ENCODE measurements at places on chromosomes 3 and 15.

GRCh38 chr3:52456169-52456799 lies 880 bp downstream of the NISCH start:
- DNase-seq, result no peak

DNA sequence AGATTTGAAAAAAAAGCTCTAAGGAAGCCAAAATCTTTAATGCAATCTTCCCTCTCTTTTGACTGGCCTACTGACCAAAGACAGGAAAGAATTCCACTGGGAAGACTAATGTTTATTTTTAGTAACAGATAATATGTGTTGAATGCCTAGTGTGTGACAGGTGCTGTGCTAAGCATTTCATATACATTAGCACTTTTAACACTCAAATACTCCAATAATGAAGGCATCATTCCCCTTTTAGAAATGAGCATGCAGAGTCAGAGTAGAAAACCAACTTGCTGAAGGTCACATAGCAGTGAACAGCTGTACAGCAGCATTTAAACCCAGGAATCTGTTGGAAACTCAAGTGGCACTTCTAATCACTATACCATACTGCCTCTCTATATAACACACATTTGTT lies 170.6 kb downstream of the MINAR1 start:
- no peak for DNase-seq

DNA sequence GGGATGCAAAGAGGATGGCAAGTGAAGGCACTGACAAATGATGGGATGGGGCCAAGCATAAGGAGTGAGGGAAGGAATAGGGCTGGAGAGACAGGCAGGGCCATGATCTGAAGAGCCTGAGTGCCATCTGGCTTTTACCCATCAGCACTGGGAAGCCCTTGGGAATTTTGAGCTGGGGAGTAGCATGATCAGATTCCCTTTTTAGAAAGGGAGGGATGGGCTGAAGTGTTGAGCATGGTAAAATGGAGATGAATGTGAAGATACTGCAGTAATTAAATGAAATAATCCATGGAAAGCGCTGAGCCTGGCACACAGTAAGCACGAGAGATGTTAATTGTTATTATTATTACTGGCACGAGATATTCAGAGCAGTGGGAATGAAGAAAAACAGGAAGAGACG lies 9.9 kb downstream of the RBP1 start:
- no peak for DNase-seq

GRCh38 chr15:33584797-33585196 lies 274.0 kb downstream of the RYR3 start:
- no peak for DNase-seq

- DNase-seq, result no peak
These were observed 49.3 kb downstream of the ADAMTS7 start for GRCh38 chr15:78761891-78762385.

GRCh38 chr3:55160241-55160983 lies 232.6 kb upstream of the LRTM1 start:
- DNase-seq, result no peak

- DNase-seq, result no peak
These were observed 56.8 kb downstream of the LYZL4 start for GRCh38 chr3:42353631-42354030.
